GM23338 (cell line): ENCODE measurements at places on chromosomes 3 and 15. TPM values are rescaled to one million over a fixed set of nuclear protein-coding genes. Genes with fewer than 3 reads are reported as not detected.

DNA sequence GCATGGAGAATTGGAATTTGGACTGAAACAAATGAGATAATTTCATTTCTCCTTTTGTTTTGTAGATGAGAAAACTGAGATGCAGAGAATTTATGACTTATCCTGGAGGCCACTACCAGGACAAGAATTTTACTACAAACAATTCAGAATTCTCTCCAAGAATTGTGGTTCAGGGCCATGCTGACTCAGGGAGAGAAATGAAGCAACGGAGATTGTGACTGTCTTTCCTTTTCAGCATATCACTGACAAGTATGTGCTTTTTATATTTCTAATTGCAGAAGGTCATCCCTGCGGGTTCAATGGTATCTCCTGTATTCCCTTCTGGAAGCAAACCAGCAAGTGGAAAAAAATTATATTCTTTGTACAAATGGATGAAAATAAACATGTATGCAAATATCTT lies 170.8 kb upstream of the MITF start:
- no peak overlapping the region for H3K27ac ChIP-seq
- H3K27me3 ChIP-seq: no peaks in the 10 kb centered on the region
- no peak overlapping the region for H3K4me3 ChIP-seq
- H3K4me1 ChIP-seq: no peaks in the 10 kb centered on the region

GRCh38 chr15:34188711-34189110 lies 21.2 kb downstream of the KATNBL1 start:
- H3K27ac ChIP-seq: no peak overlapping the region
- no peaks in the 10 kb centered on the region for H3K27me3 ChIP-seq
- peaks cover 2% of the 10 kb centered on the region; the same call in 1 of the 2 replicates for H3K36me3 ChIP-seq
- no peaks in the 10 kb centered on the region for H3K4me1 ChIP-seq

The CLSTN2 gene
- 0.83 and 0.89 TPM in 2 replicates for total RNA-seq

GRCh38 chr3:186821429-186822387 lies 15.4 kb upstream of the RFC4 start:
- H3K36me3 ChIP-seq: no peaks in the 10 kb centered on the region
- DNase-seq: peak; percentile 85
- peaks cover 21% of the 10 kb centered on the region for H3K4me1 ChIP-seq
- no peak overlapping the region for H3K27ac ChIP-seq

- H3K4me3 ChIP-seq: no peak overlapping the region
- no peak overlapping the region for H3K27ac ChIP-seq
- H3K4me1 ChIP-seq: 0 out of 2 replicates have a peak, but pooled peaks cover 1% of the 10 kb centered on the region
- no peaks in the 10 kb centered on the region for H3K36me3 ChIP-seq
Measured at GRCh38 chr15:79811406-79812405, 85.1 kb downstream of the MTHFS start.

The CPLX3 gene
- total RNA-seq: 0.62 and 0.66 TPM in 2 replicates

The MKRN3 gene
- total RNA-seq: not detected in 2 replicates

The CLDN16 gene
- total RNA-seq: not detected in 2 replicates

DNA sequence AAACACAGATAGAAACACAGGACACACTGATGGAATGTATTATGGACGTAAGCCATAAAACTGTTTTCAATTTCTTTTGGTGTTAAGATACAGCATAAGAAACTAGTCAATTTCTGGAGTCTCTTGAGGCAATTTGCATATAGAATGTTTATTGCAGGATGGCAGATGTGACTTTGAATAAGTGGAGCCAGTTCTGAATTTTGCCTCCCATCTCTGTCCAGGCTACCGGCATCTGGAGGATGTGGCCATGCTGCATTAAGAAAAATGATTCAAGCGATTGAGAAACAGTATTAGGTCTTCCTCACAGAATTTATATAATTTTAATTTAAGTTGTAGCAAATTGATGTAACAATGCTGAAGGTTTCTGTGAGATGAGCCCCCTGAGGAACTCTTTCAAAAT lies 81.5 kb downstream of the CHST2 start:
- no peak for DNase-seq
- H3K4me3 ChIP-seq: no peak overlapping the region
- H3K27ac ChIP-seq: no peak overlapping the region
- no peaks in the 10 kb centered on the region for H3K36me3 ChIP-seq

GRCh38 chr3:123082370-123083065 lies 15.7 kb downstream of the PDIA5 start:
- H3K27ac ChIP-seq: no peak overlapping the region
- H3K27me3 ChIP-seq: no peaks in the 10 kb centered on the region
- H3K36me3 ChIP-seq: no peaks in the 10 kb centered on the region

The SI gene
- not detected in 2 replicates for total RNA-seq

GRCh38 chr3:79766496-79767193 lies 1.2 kb downstream of the ROBO1 start:
- H3K4me3 ChIP-seq: peak overlapping the region; percentile 57
- peak; percentile 33 for DNase-seq
- H3K27ac ChIP-seq: no peak overlapping the region
- H3K4me1 ChIP-seq: peaks cover 24% of the 10 kb centered on the region
- no peaks in the 10 kb centered on the region for H3K36me3 ChIP-seq

GRCh38 chr3:170044795-170045244 lies 7.0 kb downstream of the GPR160 start:
- no peak overlapping the region for H3K27ac ChIP-seq
- H3K36me3 ChIP-seq: no peaks in the 10 kb centered on the region; the same call in 1 of the 2 replicates
- H3K27me3 ChIP-seq: no peaks in the 10 kb centered on the region
- DNase-seq: no peak
- H3K4me3 ChIP-seq: no peak overlapping the region

DNA sequence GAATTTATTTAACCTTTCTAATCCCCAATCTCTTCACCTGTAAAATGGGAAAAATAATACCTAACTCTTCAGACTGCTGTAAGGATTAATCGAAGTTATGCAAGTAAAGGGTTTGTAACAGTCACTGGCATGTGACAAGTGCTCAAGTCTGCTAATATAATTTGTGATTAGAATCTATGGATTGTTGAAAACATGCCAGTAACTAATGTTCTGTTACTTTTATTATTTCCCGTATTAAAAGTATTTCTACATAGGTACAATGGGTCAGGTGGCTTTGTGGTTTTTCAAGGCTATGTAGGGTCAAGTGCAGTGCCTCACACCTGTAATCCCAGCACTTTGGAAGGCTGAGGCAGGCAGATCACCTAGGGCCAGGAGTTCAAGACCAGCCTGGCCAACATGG lies 29.4 kb downstream of the ULK4 start:
- no peaks in the 10 kb centered on the region for H3K36me3 ChIP-seq
- no peak overlapping the region for H3K27ac ChIP-seq
- DNase-seq: no peak
- no peaks in the 10 kb centered on the region for H3K4me1 ChIP-seq
- no peak overlapping the region for H3K4me3 ChIP-seq
- H3K27me3 ChIP-seq: no peaks in the 10 kb centered on the region

The TCTA gene
- total RNA-seq: 5.0 and 9.7 TPM in 2 replicates

The ITGA11 gene
- total RNA-seq: 0.03 TPM in 1 of 2 replicates, not detected in the other

DNA sequence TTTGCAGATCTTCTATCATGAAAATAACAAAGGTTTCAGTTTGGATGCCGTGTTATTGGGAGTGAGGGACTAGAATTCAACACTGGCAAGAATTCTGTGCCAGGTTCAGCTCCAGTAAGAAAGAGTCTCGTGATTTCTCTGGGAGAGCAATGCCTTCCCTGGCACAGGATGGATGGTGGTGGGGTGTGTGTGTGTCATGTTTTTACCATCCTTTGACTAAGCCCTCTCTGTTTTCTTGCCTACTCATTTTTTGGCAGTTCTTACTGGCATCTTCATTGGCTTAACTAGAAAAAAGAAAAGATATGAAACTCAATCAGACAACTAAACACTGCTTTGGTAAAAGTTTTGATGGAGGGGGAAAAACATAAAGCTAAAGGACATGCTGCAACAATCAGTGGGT lies 86.6 kb downstream of the FMN1 start:
- no peak overlapping the region for H3K4me3 ChIP-seq
- H3K27me3 ChIP-seq: no peaks in the 10 kb centered on the region
- H3K27ac ChIP-seq: no peak overlapping the region
- H3K36me3 ChIP-seq: no peaks in the 10 kb centered on the region
- no peak for DNase-seq

- H3K27ac ChIP-seq: no peak overlapping the region
- H3K4me3 ChIP-seq: no peak overlapping the region
- DNase-seq: no peak
- no peaks in the 10 kb centered on the region for H3K27me3 ChIP-seq
- peaks cover 92% of the 10 kb centered on the region for H3K4me1 ChIP-seq
Measured at GRCh38 chr3:72407766-72408165, 440.5 kb downstream of the SHQ1 start.

- H3K27ac ChIP-seq: no peak within 1 kb of the TSS
- H3K36me3 ChIP-seq: no peaks in the 10 kb centered on the region
- no peak within 1 kb of the TSS for H3K4me3 ChIP-seq
- H3K4me1 ChIP-seq: no peaks in the 10 kb centered on the region
- H3K27me3 ChIP-seq: no peaks in the 10 kb centered on the region
- no peak for DNase-seq
Measured at GRCh38 chr3:52794612-52795099, at the start of gene ITIH3. TSS of gene ITIH3 (plus strand) at chr3:52794796. CDS start at chr3:52794804, 8 bp downstream.

DNA sequence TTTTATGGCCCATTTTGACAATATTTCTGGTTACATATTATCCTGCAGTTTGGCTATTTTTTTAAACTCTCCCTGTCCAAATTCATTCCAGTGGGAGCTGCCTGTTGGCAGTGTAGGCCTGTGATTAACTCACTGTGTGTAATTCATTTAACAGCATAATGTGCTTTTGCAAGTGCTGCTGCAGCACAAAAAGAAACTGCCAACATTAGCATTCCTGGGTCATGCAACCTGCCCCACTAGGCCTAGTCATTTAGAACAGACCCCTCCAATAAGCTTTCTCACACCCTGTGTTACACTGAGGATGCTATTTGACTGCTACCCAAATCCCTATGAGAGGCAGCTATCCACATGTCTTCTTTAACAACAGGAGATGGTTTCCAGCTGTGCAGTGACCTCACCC lies 251.2 kb upstream of the UBE2E2 start:
- H3K27ac ChIP-seq: no peak overlapping the region
- H3K36me3 ChIP-seq: no peaks in the 10 kb centered on the region; the same call in 1 of the 2 replicates
- no peak for DNase-seq
- H3K4me1 ChIP-seq: no peaks in the 10 kb centered on the region
